Activated CD4-positive, alpha-beta T cell treated with anti-CD3 and anti-CD28 coated beads for 36 hours (primary cell): ENCODE measurements at places on chromosomes 1 and 21. TPM values are rescaled to one million over a fixed set of nuclear protein-coding genes. Genes with fewer than 3 reads are reported as not detected.

The SHE gene
- total RNA-seq, result 0.04 TPM

The NR1I3 gene
- total RNA-seq, result not detected

GRCh38 chr1:45148209-45148825, 58.1 kb downstream of the ZSWIM5 start:
- peaks cover 3% of the 10 kb centered on the region for H3K4me1 ChIP-seq
- peaks cover under 1% of the 10 kb centered on the region for H3K27me3 ChIP-seq
- no peak for DNase-seq
- H3K4me3 ChIP-seq, result no peak overlapping the region
- H3K36me3 ChIP-seq, result no peaks in the 10 kb centered on the region

DNA sequence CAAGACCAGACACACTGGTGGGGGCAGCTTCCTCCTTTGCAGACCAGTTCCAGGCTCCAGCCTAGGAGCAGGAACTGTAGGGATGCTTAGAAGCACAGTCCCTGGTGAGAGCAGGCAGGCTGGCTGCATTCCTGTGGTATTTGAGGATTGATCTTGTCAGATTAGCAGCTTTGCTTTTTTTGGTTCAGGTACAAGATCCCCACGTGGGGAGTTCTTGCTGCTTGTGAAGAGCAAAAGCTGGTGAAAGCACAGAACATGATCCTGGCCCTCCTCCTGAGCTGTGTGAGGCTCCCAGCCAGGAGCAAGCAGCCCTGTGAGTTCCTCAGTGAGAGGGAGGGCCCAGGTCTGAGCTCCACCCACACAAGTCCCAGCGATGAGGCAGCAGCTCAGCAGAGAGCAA, 75.3 kb upstream of the ARTN start:
- no peak for DNase-seq
- H3K27ac ChIP-seq, result no peak overlapping the region
- H3K27me3 ChIP-seq, result no peaks in the 10 kb centered on the region
- no peaks in the 10 kb centered on the region for H3K4me1 ChIP-seq

DNA sequence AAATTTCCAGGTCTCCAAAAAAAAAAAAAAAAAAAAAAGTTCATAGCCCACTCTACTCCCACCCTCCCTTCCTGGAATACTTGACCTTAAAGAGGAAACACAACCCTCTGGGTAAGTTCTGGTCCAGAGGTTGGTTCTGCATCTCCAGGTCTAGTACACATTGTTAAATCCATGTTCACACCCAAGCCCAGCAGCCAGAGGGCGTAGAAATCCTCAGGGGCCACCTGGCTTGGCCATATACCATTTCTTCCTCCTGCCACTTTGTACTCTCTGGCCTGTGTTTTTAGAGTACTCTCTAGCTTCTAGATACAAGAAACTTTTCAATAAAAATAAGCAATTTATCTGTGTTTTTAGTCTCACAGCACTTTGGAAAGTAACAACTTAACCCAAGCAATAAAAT, 89.3 kb downstream of the PHTF1 start:
- DNase-seq, result no peak
- no peaks in the 10 kb centered on the region for H3K27me3 ChIP-seq
- no peaks in the 10 kb centered on the region for H3K36me3 ChIP-seq
